ENCODE measurements at places on chromosomes 7 and 10.

GRCh38 chr10:22631646-22632278, 82.6 kb downstream of the PIP4K2A start:
- DNase-seq: peak; percentile 69

GRCh38 chr7:151012911-151013347, 11.4 kb downstream of the ATG9B start:
- no peak for DNase-seq

GRCh38 chr10:132610071-132610701, 72.6 kb downstream of the INPP5A start:
- DNase-seq: no peak

DNA sequence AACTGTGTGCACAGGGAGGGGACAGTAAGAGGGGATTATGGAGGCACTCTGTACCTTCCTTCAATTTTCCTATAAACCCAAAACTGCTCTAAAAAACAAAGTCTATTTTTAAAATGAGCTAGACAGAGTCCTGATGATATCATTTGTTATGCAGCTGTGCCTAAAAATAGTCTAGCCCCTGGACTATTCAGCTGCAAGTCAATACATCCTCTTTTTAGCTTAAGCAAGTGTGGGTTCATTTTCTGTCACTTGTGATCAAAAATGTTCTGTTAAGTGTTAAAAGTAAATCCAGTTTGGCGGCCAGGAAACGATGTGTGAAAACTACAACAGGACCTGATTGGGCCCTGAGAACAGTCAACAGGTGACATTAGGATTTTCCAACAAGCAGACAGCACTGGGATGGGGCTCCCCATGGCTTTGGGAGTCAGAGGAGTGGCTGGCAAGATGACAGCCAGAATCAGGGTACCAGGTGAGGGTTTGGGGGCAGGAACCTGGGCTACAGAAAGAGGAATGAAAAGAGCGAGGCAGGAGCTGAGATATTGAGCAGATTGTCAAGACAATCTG, 33.9 kb downstream of the FAM107B start:
- no peak for DNase-seq

GRCh38 chr10:78337646-78338391, 304.2 kb downstream of the RPS24 start:
- no peak for DNase-seq

DNA sequence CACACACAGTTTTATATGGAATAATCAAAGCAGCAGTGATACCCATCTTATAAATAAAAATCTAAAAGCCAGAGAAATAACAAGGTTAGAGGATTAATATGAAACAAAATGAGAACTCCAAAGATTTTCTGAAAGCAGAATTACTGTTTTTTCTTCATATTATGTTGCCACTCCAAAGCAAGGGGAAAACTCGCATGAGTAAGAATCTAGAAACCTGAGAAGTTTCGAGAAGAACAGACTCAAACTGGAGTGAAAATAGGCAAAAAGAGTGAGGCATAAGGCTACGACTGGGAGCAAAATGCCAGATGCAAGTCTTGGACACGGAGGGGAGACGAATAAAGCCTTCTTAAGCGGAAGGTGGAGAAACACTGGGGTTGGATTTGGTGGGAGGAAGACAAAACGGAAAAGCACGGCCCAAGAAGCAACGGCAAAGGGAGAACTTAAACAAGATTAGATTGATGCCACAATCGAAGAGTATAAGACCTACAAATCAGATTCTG, 923 bp downstream of the TNPO3 start:
- peak; percentile 41 for DNase-seq

GRCh38 chr7:28442540-28443420, 30.5 kb downstream of the CREB5 start:
- no peak for DNase-seq

GRCh38 chr7:39453743-39454355, 112.4 kb upstream of the YAE1 start:
- DNase-seq: peak; percentile 69

DNA sequence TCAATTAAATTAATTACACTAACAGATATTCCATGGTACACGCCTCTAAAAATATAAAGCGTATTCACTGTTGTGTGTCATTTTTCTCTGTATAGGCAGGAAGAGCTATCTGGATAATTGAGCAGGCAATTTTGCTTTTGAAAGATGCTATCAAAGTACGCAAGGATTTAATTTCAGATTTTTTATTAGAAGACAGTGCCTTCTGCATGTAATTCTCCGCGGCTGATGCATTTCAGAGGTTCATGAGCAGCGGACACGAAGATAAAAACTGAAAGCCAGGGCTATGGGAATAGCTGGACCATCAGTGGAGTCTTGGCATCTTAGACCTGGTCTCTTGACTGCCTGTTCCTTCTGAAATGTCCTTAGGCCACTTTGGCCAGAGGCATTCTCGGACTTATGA, 35.7 kb upstream of the SDK1 start:
- DNase-seq: no peak

DNA sequence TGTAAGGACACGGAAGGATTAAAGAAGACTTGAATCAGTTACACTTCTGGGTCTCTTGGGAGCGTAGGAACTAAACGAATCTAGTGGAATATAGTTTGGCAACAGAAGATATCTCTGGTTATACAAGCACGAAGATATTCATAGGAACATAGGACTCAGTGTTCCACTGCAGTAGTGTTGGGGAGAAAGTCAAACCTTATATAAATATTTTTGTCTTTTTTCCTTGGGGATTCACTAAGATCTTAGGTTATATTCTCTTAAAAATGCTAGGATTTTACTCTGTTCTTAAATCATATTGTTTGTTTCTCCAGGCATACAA, 21.4 kb downstream of the PRKAR2B start:
- no peak for DNase-seq

DNA sequence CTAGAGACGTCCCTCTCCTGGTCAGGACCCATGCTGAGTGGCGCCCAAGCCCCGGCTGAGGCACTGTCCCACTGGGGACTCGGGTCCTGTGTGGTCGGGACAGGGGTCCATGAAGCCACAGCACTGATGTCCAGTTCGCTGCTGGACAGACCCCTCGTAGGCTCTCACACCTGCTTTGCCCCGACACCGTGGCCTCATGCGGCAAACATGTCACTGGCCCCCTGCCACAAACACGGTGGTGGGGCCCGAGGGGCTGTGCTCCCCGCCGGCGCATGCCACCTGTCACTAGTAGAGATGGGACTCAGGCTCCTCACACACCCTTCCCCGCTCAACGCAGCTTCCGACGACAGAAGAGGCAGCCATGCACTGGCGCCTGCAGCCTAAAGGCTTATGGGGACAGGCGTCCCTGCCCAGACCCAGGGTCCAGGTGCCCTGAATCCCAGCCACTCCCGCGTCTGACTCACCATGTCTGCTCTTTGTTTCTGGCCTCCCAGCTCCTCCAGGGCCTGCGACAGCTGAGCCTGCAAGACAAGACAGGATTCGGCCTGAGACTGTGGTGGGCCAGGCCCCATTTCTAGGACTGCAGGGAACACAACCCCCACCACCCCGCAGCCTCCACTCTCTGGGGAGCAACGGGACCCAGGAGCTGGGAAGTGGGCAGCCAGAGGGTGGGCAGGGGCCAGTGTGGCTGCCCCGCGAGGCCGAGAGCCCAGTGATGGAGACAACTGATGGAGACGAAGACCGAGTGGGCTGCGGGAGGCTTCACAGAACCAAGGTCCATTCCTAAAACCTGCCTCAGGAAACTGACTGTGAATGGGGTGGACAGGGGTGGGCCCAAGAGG, 230.9 kb downstream of the MAD1L1 start:
- DNase-seq: no peak

DNA sequence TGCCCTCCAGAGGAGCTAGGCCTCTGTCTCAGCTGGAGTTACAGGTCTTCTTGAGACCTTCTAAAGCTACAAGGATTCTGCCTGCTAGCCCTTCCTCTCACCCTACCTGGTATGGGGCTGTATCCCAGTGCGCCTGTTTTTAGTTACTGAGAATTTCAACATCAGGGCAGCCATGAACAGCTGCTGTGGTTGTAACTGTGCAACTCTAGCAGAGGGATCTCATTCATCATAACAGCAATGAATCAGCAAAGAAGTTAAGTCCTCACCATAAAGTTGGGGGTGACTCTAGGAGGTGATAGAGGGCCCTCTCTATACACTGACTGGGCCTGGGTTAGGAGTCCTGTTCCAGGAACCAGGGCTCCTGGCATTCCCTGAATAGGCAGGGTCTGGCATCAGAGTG, 14.0 kb upstream of the CDH23 start:
- peak; percentile 14 for DNase-seq

GRCh38 chr7:72391821-72392377, 20.2 kb downstream of the CALN1 start:
- DNase-seq: no peak

GRCh38 chr7:1211611-1212010, 21.1 kb upstream of the UNCX start:
- no peak for DNase-seq

GRCh38 chr7:47303695-47304453, 278.0 kb downstream of the TNS3 start:
- no peak for DNase-seq

GRCh38 chr10:123455861-123456260, 210.3 kb upstream of the GPR26 start:
- no peak for DNase-seq

DNA sequence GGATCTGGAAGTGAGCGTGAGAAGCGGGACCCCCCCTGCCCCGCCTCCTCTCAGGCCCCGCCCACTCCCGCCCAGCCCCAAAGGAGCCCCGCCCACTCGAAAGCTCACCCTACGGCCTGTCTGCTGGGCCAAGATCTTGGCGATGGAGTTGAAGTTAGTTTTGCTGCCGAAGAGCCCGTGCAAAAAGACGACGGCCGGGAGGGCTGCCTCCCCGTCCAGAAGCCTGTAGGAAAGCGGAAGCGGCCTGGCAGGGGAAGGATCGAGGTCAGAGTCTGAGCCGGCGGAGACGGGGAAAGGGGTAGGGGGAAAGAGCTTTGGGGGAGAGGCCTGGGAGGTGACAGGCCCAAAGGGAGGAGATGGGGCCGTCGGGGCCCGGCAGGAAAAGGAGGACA, 386 bp downstream of the ABHD11 start:
- peak; percentile 58 for DNase-seq

- DNase-seq: no peak
These were observed 527 bp downstream of the HOXA1 start for GRCh38 chr7:27095050-27095896.

GRCh38 chr10:68462536-68462935, 9.2 kb downstream of the DNA2 start:
- DNase-seq: no peak

- DNase-seq: no peak
These were observed 50.5 kb upstream of the STARD3NL start for GRCh38 chr7:38127216-38128207.

GRCh38 chr10:71661060-71661622, 58.4 kb downstream of the C10orf105 start:
- no peak for DNase-seq

- DNase-seq: no peak
These were observed 4.1 kb downstream of the PRSS2 start for GRCh38 chr7:142774826-142775225.

DNA sequence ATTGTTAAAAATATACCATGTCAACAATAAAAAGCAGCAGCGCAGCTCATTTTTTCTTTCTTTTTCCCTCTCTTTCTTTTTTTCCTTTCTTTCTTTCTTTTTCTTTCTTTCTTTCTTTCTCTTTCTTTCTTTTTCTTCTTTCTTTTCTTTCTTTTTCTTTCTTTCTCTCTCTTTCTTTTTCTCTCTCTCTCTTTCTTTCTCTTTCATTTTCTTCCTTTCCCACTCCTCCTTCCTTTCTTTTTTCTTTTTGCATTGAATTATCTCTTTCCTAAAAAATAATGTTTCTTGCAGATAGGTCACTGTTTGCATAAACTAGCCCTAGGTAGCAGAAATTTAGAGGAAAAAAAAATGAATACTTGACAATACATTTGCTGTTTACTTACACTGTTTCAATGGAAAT, 755.1 kb upstream of the COBL start:
- DNase-seq: no peak

DNA sequence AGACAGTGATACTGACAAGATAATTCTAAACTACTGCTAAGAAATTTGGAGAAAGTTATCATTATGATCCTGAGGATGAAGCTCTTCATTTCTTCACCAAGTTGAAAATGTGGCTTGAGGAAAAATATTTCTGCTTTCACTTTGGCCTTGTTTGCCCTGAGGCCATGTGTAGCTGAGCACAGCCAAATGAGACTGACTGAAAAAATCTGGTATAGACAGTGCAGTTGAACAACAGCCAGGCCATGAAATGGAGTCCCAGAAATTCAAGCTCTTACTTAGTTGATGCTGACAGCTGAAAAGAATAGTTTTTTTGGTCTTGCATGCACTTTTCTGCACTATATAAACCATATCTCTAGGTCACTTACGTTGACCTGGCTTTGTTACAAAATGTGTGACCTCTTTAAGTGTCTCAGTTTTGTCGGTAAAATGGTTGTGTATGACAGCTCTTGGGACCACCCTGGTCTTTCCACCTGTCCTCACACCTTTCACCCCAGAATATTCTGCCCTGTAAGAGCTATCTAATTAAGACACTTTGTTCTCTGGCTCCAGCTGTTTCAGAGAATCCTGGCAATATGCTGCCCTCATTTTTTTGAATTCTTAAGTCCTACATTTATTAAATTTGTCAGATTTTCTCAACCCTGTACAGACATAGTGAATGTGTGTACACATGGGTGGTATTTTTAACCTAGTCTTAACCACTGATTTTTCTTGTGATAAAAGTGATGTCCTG, 91.3 kb downstream of the CD36 start:
- peak; percentile 66 for DNase-seq

- DNase-seq: no peak
These were observed 270.8 kb downstream of the BBS9 start for GRCh38 chr7:33400214-33400538.

GRCh38 chr10:78820007-78820362, 248.8 kb upstream of the ZMIZ1 start:
- DNase-seq: no peak

GRCh38 chr10:27611744-27612550, 107.8 kb downstream of the RAB18 start:
- no peak for DNase-seq

DNA sequence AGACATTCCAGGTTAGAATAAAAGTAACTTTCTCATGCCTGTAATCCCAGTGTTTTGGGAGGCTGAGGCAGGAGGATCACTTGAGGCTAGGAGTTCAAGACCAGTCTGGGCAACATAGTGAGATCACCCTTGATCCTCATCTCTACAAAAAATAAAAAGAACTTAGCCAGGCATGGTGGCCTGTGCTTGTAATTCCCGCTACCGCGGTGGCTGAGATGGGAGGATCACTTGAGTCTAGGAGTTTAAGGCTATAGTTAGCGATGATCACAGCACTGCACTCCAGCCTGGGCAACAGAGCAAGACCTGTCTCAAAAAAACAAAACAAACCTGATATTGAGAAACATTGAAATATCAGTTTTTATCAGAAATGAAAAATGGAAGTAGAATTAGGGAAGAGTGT, 4.6 kb downstream of the TET1 start:
- no peak for DNase-seq
